ENCODE measurements at places on chromosomes 16 and 17.

GRCh38 chr16:13995194-13995593 is 75.2 kb downstream of the ERCC4 start:
- no peak for DNase-seq

DNA sequence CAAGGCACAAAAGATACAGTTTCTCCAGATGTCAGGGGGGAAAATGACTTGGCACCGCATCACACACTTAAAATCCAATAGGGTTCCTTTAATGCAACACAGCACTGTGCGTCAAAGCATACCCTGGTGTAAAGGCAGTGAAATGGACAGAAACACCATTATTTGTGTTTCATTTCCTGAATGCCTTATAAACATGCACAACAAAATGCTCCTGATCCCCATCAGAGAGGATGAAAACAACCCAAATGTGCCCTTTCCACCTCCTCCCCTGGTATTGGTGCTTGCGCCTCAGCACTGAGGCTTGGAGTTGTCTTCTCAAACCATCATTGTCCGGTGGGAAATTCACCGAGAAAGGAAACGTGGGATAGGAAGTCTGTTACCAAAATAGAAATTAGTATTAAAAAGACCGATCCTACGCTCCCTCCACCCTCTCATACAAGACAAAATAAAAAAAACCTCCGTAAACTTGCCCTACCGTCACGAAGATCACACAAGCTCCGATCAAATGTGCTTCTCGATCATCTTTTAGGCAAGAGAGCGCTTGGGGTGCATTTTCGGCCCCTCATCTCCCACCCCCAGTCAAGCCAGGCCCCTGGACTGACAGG is 722 bp downstream of the CDC27 start:
- peak; percentile 69 for DNase-seq

DNA sequence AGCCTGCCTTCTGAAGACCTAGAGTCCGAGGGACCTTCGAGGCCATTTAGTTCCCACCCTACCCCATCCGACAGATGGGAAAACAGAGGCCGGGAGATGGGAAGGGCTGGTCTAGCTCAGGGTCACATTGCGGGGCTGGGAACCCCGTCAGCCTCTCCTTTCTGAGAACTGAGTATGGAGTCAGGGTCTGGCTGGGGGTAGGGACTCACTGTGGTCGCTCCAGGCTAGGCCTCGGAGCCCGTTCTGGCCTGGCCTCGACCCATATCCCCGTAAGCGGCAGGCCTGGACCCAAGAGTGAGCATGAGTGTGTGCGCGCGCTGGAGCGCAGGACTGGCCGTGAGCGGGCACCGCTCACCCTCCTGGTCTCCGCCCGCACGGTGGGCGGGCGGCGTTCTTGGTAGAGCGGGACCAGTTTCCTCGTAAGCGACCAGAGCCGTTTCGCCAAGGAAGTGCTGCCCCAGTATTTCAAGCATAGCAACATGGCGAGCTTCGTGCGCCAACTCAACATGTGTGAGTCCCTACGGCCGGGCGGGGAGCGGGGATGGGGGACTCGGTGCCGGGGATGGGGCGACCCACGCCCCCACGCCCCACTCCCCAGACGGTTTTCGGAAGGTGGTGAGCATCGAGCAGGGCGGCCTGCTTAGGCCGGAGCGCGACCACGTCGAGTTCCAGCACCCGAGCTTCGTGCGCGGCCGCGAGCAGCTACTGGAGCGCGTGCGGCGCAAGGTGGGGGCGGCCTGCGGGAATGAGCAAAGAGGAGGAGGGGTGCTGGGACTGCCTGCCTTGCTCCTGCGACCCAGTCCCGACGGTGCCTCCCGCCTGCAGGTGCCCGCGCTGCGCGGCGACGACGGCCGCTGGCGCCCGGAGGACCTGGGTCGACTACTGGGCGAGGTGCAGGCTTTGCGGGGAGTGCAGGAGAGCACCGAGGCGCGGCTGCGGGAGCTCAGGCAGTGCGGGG is 855 bp downstream of the HSF4 start:
- no peak for DNase-seq

GRCh38 chr17:76547642-76548202 is 7.9 kb downstream of the PRCD start:
- no peak for DNase-seq

GRCh38 chr16:47037746-47038458 is 64.4 kb upstream of the DNAJA2 start:
- peak; percentile 74 for DNase-seq

DNA sequence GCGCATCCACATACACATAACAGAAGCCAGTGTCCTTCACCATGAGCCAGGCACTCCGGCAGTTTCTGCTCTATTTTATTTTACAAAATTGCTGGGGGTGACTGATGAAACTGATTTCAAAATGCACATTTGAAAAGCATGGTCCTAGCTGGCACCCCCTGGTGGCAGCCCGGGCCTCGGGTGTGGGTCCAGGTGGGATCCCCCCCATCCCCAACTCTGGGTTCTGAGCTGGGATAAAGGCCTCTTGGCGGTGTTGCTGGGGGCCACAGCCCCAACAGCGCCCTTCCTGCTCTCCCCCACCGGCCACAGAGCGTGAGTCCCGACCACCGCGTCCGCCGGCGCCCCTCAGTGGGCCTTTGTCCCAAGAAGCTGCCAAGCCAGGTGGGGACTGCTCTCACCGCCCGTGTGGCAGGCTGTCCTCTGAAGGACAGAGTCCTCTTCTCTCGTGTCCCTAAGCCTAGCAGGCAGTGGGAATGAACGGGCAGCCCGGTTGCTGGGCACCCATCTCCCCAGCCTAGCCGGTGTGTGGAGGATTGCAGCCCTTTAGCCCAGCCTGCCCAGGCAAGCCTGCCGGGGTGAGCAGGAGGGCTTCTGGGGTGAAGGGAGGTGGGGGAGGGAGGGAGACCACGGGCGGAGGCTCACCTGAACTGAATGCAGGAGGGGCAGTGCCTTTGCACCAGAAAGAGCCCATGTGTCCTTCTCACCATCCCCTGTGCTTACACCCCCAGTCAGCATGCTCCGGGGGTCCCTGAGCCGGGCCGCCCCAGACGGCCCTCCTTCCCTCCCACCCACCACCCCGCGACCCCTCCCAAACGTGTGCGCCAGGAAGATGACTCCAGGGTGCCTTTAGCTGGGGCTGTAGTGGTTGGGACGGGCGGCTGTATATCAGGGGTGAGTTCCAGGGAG is 898 bp downstream of the SNAI3 start:
- DNase-seq = peak; percentile 22

DNA sequence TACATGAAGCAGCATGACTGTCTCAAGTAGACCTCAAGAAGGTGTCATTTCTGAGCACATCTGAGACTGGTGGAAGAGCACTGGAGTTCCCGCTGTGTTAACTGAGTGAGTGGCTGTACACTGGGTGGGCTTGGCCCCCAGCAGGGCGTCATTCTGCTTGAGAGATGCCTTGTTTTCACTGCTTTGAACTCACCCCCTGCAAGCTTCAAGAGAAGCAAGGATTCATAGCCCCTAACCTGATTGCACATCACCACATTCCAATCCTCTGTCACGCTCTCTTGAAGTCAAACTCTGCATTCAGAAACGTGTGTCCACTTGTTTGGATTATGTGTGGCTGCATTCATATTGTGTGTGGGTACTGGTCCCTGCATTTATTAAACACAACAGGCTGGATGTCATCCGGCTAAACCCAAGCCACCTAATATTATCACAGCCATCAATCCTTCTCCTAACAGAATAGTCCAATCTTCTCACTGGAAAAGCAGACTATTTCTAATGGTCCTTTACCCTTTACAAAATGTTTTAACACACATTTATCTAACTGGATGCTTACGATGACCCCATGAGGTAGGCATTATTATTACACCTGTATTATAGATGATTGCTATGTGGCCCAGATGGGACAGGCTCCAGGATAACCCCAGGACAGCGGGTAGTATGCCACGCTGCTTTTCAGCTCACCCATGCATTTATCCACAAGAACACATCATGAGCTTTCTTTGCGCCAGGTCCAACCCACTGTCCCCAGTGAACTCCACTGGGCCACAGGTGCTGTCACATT is 76.3 kb downstream of the USP31 start:
- no peak for DNase-seq

- DNase-seq = no peak
Measured at GRCh38 chr16:84585886-84586285, 32.0 kb downstream of the COTL1 start.

GRCh38 chr17:39663688-39664580 is 1.2 kb upstream of the TCAP start:
- DNase-seq = peak; percentile 58

GRCh38 chr17:64491994-64492393 is 4.9 kb downstream of the POLG2 start:
- no peak for DNase-seq

GRCh38 chr17:27236717-27237315 is 57.1 kb upstream of the WSB1 start:
- DNase-seq = peak; percentile 76

DNA sequence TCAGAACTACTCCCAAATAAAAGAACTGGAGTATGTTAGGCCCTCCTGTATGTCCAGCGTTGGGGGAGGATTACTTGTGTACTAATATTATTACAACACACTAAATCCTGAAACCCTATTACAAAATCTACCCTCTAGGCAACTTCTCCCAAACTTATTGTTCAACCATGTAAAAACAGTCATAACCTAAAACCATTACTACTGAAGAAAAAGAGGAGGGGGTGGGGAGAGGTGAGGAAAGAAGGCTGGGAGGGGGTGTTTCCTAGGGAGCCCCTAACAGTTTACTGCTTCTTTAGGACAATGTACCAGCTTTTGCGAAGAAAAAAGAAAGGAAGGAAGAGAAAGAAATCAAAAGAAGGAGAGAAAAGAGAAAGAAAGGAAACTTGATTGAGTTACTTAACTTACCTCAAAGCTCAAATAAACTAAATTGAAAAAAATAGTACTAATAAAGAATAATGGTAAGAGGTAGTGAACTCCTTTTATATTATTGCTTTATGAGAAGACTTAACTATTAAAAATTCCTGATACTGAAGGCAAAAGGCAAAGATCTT is 2.3 kb downstream of the SALL1 start:
- no peak for DNase-seq

DNA sequence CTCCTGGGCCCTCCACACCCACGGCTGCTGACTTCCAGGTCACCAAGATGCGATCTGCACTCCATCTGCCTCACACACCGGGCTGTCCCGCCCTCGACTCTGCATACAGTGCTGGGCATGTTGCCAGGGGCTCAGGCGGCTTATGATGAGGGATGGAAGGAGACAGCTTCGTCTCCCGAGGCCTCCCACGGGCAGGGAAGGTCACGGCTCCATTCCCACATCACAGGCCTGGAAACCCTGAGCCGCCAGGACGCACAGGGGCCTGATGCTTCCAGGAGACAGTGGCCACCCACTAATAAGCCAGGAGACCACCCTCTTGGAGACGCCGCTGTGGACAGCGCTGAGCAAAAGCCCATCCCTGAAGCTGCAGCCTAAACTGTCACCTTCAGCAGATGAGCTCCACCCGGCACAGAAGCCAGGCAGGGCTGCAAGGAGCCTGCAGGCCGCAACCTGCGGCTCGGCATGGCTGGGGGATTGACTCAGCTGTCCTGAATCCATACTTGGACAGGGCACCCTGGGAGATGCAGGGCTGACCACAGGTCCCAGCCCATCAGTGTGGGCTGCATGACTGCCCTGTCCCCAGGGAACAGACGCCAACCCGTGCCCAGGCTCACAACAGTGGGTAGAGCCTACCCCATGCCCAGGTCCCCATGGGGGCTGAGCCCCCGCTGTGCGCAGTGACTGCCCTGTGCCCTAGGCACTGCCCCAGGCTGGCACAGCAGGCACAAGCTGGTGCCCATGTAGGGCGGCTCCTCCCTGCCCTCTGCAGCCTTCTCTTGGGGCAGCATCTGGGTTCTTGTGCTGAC is 34.4 kb downstream of the SLC7A5 start:
- DNase-seq = peak; percentile 62

GRCh38 chr17:80254396-80255251 is 6.0 kb upstream of the RNF213 start:
- DNase-seq = peak; percentile 97

DNA sequence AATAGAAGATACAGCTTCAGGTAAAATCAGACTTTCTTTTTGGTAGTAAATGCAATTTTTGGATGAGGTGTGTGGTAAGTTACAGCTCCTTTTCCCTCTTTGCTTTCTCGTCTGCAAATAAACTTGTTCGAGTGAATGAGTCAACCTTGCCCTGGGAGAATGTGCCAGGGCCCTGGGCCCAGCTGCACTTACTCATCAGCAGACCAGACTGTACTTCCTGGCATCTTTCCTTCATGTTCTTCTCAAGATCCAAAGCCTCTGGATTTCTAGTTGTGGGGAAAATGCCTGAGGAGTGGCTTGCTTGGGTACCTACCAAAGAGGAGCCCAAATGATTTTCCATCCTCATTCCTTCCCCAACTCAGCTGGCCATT is 5.4 kb upstream of the G6PC1 start:
- DNase-seq = no peak

DNA sequence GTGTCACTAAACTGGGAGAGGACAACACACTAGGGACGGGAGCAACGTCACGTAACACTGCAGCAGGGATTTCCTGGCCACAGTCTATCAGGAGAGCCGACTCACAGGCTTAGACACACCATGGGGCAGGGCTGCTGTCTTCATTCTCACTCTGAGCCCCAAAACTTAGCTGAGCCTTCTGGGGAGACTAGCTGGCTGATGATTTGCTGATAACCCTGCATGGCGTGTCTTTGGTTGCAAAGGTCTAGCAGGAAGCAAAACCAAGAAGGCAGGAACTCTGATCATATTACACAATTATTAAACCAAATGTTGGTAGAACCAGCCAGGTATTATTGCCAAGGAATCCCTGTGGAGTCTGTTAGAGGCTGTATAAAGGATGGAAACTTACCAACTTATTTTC is 345.0 kb downstream of the SLC39A11 start:
- DNase-seq = no peak

DNA sequence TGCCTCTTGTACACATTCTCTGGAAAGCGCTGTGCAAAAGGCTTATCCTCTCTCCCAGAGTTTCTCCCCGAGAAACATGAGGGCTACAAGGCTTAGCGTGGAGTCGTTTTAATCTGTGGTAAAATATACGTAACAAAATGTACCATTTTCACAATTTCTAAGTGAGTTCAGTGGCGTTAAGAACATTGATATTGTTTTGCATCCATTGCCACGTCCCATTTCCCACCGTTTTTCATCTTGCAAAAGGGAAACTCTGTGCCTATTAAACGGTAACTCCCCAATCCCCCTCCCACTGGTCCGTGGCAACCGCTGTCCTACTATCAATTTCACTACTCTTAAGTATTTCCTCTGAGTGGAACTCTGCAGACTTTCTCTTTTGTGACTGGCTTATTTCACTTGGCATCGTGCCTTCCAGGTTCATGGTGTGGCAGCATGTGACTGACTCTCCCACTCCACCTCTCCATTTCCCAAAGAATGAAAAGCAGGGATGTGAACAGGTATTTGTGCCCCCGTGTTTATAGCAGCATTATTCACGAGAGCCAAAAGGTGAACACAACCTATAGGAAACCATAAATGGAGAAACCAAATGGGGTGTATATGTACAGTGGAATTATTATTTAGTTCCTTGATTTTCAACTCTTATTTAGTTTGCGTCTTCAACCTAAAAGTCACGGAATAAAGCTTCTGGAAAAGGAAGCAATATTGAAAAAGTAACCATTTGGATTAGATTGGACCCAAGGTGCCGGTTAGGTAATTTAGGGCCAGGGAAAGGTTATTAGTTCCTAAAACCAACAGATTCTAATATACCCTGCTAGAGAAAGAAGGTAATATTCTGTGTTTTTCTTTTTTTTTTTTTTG is 1.1 kb upstream of the USP32 start:
- peak; percentile 87 for DNase-seq
